ENCODE measurements at places on chromosomes 12 and 14.

DNA sequence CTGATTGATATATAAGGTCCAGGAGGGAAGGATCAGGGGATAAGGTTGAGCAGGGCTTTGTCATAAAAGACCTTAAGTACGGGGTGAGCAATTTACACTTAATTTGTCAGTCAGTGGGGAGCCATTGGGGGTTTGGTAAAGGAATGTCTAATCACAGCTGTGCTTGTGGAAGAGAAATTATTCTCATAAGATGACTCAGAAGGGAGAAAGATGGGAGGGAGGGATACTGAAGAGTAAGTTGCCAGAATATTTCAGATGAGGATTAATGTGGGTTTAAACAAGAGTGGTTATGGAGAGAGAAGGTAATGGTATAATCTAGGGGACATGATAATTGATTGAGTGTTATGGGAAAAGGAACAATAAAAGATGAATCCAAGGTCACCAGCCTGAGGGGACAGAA, 500.1 kb upstream of the CCDC196 start:
- peak; percentile 9 for DNase-seq

- DNase-seq: no peak
These were observed 249.5 kb downstream of the APAF1 start for GRCh38 chr12:98894412-98895085.

DNA sequence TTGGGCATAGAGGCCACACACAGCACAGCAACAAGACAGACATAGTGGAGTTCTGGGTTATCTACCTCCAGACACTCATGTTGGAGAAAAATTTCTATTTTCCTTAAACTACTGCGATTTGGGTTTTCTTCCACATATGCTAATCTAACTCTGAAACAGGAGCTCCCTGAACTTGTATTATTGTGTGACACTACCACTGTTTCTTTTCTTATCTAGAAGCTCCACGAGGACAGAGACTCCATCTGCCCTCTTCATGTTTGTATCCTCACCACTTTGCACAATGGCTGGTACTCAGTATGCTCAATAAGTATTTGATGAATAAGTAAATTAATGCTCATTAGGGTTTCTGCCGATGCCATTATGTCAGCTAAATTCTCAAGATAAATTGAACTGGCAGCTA, 218.6 kb downstream of the PAX9 start:
- no peak for DNase-seq

DNA sequence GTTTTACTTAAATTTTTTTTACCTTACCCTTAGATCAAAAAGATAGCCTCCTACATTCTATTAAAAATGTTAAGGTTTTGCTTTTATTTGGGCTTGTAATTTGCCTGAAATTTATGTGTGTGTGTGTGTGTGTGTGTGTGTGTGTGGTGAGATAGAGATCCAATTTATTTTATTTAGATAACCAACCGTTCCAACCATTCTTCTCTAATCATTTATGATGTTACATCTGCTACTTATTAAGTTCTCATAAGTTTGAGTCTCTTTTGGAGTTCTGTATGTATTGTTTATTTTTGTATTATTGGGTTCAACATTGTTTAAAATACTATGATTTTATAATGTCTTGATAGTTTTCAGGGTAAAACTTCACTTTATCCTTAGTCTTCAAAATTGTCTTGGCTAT, 70.6 kb upstream of the PAWR start:
- DNase-seq: no peak

DNA sequence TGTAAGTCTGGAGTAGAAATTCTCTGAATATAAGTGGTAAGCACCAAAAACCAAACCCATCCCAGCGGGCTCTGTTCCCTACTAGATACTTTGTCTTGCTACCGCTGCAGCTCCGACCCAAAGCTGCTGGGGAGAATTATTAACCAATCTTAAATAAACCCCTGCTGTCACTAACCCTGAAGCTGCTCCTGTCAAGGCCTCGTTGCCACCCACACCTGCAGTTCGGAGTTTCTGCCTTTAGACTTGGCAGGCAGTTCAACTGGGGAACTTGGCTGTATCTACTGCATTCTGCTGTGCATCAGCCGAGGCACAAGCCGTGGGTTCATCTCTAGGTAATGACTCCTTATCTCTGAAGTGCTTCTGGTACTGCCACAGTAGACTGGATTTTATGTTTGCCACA, 55.5 kb downstream of the PPM1A start:
- no peak for DNase-seq

DNA sequence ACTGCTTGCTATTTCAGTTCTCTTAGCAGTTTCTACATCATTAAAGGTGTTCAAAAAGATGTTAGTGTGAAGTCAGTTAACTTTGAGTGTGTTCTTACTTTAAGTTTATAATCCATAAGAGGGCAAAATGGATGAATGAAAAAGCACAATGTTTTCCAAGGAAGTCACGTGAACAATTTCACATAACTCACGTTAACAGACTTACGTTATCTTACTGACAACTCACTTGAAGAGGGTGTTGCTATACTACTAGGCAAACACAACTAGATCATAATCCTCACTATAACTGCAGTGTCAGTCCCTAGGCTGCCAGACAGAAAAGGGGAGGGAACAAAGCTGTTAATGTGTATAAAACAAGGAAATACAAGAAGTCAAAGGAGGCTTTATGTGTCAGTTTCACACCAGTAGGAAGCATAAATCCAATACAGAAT, 6.4 kb downstream of the SLC2A13 start:
- no peak for DNase-seq

DNA sequence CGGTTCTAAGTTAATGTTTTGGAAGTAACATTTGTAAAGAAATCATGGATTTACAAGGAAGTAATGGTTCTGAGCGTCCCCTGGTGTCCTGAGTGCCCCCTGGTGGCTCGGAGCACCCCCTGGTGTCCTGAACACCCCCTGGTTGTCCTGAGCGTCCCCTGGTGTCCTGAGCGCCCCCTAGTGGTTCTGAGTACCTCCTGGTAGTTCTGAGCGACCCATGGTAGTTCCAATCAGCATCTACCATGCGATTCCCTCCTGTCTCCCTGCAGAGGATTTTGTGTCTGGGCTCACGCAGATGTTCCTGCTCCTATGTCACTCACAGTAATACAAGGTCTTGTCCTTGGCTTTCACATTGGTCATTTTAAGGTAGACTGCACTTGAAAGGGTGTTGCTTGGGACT, 1352.9 kb downstream of the TMEM121 start:
- DNase-seq: no peak

DNA sequence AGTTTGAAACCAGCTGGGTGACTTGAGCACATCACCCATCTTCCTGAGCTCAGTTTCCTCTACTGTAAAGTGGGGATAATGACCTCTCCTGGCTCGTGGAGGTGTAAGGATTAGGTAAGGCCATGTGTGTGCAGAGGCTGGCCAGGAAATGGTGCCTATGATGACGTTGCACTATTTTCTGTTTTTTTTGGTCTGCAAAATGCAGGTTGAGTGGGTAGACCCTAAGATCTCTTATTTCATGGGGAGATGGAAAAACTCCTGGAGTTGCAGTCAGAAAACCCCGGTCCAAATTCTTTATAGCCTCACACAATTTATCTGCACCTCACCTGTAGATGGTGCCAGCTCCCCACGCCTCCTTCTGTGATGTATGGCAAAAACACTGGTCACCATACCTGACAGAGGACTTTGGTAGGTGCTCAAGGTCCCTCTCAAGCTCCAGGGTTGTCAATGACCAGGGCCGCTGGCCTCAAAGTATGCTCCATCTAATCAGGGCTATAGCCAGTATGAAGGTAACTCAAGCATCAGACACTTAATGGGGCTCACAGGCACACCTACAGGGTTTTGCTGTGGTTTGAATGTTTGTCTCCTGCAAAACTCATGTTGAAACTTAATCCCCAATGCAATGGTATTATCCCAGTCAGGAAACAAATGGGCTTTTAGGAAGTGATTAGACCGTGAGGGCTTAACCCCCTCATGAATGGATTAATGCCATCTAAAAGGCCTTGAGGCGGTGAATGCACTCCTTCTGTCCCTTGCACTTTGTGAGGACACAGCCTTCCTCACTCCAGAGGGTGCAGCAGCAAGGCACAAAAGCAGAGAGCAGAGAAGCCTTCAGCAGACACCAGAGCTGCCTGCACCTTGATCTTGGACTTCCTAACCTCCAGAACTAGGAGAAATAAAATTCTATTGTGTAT, 17.6 kb downstream of the C14orf132 start:
- no peak for DNase-seq

Measured in fibroblast of skin of left biceps (primary cell).